ENCODE measurements at places on chromosomes 12 and 14. TPM values are rescaled to one million over a fixed set of nuclear protein-coding genes. Genes with fewer than 3 reads are reported as not detected.

The LIN7A gene
- 9.5 TPM for total RNA-seq

The KRT71 gene
- total RNA-seq, result not detected

GRCh38 chr12:124233041-124233796 is 61.7 kb upstream of the RFLNA start:
- H3K27me3 ChIP-seq, result no peaks in the 10 kb centered on the region
- no peaks in the 10 kb centered on the region for H3K4me1 ChIP-seq
- H3K4me3 ChIP-seq, result no peak overlapping the region
- H3K27ac ChIP-seq, result no peak overlapping the region
- no peaks in the 10 kb centered on the region for H3K36me3 ChIP-seq

DNA sequence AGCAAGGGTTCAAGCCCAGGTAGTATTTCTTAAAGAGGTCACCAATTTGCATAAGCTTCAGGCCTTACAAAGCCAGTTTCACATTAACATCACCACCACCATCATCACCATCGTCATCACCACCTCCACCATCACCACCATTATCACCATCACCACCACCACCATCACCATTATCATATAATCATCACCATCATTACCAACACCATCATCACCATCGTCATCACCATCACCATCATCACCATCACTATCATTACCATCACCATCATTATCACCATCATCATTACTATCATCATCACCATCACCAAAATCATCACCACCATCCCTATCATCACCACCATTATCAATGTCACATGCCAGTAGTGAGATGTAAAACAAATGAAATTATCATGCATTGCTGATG is 50.4 kb upstream of the RIMBP2 start:
- no peak overlapping the region for H3K4me3 ChIP-seq

DNA sequence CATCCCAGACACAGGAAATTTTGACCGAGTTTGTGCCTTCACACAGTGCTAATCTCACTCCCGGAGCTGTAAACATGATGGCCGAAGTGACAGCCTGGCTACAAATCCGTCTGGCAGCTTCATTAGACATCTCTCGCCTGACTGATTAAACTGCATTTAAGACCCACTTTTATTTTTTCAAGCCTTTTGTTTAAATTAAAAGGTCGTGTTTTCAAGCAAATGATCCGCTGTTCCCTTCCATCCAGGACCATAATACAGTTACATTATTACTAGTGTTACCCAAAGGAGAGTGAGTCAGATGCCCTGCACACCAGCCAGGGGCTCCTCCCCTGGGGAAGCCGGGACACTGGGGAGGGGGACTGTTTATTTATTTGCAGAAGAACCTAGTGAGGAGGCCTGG is 200.2 kb downstream of the EXOC5 start:
- no peak overlapping the region for H3K4me3 ChIP-seq
- DNase-seq, result no peak
- H3K4me1 ChIP-seq, result no peaks in the 10 kb centered on the region
- no peak overlapping the region for H3K27ac ChIP-seq
- no peaks in the 10 kb centered on the region for H3K36me3 ChIP-seq
